Right ventricle myocardium inferior (tissue), 1 donor: ENCODE measurements at places on chromosomes 2 and 18. TPM values are rescaled to one million over a fixed set of nuclear protein-coding genes. Genes with fewer than 3 reads are reported as not detected.
A peak's percentile ranks its signal among the peaks of the same experiment; 100 is the strongest.

Gene SERPINB3
- total RNA-seq: not detected

- no peak for DNase-seq
Measured at GRCh38 chr2:11750422-11750821, 4.0 kb downstream of the LPIN1 start.

- no peak for DNase-seq
Measured at GRCh38 chr2:234341306-234341985, 155.4 kb downstream of the ARL4C start.

Gene CFAP53
- total RNA-seq: not detected

Gene EFHD1
- total RNA-seq: 26.3 TPM

DNA sequence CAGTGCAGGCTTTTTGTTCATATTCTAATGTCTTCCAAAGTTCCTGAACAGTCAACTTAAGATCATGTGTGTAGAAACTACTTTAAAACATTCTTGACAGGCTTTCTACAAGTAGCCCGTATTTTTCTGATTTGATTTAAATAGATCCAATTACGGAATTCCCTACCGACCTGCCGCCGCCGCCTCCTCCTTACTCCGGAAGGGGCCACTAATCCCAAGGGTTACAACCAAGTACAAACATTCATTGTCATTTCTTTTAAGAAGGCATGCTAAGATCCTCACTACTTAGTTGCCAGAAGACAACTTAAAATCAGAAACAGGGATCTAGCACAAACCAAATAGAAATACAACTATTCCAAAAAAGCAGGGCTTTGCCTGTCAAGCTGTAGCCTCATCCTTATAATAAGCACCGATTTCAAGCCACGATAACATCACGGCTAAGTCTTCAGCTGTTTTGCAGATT, 784 bp downstream of the WDR33 start:
- DNase-seq: no peak

GRCh38 chr2:218291318-218292047, 820 bp downstream of the TMBIM1 start:
- no peak for DNase-seq

Gene DPYSL5
- not detected for total RNA-seq

- no peak for DNase-seq
Measured at GRCh38 chr2:232410238-232410900, 3.7 kb downstream of the ALPG start.

Gene ACKR3
- total RNA-seq: 30.5 TPM

DNA sequence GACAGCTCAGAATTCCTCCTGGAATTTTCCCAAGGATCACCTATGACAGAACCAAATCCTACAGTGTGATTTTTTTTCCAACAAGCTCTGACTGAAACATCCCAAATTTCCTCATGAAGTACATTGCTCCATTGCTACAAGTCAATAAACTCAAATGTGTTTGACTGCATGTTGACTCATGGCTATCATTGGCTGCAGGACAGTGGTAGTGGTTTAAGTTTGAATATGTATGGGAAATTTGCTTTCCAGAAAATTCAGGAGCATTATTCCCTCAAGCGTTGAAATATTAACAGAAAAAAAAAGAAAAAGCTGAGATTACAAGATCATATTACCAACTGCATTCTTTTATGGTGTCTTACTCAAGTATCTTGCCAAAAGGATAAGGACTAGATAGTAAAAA, 402.8 kb upstream of the DSEL start:
- no peak for DNase-seq

DNA sequence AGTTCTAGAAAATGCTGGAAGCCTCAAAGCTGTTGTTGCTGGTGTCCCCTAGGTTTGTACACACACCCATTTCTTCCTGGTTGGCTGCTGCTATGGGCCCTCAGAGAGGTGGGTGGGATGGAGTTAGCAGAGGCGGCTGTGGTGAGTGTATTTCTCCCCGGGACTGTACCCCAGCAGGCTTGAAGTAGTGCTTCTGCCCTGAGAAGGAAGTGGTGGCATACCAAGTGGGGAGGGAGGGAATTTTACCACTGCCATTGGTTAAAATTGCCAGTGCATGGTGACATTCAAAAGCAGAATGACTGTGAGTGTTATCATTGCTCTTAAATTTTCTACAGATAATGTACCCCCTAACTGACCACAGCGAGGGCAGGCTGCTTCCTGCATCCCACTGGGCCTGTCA, 125.6 kb upstream of the CAPN13 start:
- DNase-seq: no peak

DNA sequence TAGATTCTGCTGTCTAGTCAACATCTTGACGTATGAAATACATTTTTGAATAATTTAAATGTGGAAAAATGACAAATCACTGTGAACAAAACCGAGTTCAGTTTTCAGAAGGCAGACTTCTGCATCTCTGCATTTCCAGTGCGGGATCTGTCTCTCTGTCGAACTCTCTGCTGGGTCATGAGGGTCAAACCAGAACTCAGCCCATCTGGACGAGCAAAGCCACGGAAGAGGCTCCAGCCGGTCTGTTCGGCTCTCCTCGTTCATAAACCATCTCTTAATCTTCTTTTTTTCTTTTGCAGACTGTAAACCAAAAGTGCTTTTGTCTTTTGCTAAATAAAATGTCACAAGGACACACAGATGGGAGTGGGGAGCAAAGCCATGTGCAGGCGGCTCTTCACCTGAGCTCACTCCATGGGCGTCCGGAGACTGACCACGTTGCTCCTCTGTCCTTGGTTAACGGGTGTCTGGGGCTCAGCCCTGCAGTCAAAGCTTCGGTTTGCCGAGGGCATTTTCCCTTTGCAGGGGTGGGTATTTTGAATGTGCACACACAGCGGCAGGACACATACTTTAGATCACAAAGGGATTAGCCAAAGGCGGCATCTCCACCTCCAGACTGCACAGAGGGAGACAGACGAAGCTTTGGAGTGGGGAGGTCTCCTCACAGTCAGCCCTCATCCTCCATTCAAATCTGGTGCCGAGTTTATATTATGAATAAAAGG, 737.9 kb upstream of the SALL3 start:
- DNase-seq: no peak

- no peak for DNase-seq
Measured at GRCh38 chr18:48899558-48900174, 51.1 kb downstream of the SMAD7 start.

DNA sequence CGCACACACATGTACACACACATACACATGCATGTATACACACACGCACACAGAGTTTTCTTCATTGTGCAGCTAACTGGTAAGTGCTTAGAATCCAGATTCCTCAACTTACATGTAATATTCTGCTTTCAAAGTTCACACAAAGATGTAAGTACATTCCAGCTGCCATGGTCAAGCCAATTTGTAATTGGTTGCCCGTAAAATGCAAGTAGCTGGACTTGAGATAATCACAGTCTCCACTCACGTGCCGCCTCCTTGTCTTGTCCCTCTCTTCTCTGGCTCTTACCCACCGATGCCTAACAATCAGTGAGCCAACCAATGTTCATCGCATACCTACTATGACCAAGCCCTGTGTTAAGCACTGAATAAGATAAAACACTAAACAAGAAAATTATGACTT, 77.8 kb downstream of the SOCS6 start:
- no peak for DNase-seq

GRCh38 chr2:120749506-120750431, 14.1 kb downstream of the GLI2 start:
- DNase-seq: no peak

GRCh38 chr18:58168993-58169392, 125.0 kb downstream of the NEDD4L start:
- DNase-seq: no peak

- DNase-seq: no peak
Measured at GRCh38 chr2:112880091-112880531, 30.9 kb upstream of the IL37 start.

GRCh38 chr2:64649013-64649484, 4.7 kb downstream of the SERTAD2 start:
- no peak for DNase-seq

Gene LONRF2
- 14.9 TPM for total RNA-seq

GRCh38 chr2:167940346-167940725, 307.1 kb downstream of the STK39 start:
- no peak for DNase-seq

DNA sequence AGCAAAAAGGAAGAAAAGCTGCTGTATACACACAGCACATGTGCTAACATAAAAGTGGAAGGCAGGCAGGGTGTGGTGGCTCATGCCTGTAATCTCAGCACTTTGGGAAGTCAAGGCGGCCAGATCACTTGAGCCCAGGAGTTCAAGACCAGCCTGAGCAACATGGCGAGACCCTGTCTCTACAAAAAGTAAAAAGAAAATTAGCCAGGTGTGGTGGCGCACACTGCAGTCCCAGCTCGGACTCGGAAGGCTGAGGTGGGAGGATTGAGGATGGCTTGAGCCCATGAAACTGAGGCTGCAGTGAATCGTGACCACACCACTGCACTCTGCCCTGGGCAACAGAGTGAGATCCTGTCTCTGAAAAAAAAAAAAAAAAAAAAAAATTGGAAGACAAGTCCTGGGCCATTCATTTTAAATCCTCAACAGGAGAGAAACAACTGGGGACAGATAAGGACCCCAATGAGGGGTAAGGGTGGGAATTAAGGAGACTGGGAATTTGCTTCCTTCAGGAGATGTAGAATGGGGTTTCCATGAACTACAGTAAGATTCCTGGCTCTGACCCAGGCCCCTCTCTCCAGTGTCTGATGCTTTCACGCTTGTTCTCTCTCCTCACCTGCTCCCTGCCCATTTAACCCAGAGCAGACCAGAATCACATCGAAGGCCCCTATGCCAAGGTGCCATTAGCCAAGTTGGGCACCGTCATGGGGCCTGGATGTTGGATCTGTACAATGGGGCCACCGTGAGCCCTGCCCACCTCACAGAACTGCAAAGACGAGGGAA, 29.6 kb downstream of the TNS1 start:
- DNase-seq: no peak

Gene C1D
- 18.4 TPM for total RNA-seq

Gene THSD7B
- total RNA-seq: 0.27 TPM

GRCh38 chr2:235977445-235977844, 190.7 kb downstream of the GBX2 start:
- DNase-seq: no peak

GRCh38 chr2:178401994-178402437, 49.0 kb downstream of the PRKRA start:
- no peak for DNase-seq

Gene TRIM43
- total RNA-seq: not detected

- peak; percentile 37 for DNase-seq
Measured at GRCh38 chr2:226184940-226185615, 614.5 kb downstream of the IRS1 start.

DNA sequence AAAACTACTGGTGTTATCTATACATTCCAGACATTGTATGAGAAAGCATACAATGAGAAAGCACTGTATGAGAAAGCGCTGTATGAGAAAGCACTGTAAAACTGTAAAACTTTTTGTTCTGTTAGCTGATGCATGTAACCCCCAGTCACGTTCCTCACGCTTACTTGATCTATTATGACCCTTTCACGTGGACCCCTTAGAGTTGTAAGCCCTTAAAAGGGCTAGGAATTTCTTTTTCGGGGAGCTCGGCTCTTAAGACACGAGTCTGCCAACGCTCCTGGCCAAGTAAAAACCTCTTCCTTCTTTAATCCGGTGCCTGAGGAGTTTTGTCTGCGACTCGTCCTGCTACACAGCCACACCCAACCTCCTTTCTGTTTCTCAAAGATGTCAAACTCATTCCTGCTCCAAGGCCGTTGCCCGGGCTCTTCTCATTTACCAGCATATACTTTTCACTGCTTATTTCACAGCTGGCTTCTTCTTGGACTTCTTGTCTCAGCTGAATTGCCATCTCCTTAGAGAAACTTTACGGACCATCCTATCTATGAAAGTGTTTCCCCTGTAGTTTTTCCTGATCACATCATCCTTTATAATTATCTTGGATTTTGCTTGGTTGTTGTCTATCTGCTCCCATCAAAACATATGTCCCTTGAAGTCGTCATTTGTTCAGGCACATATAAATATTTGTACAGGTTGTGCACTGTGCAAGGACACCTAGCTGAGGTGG, 29.8 kb upstream of the YES1 start:
- DNase-seq: no peak

GRCh38 chr2:6780765-6781274, 84.9 kb downstream of the CMPK2 start:
- DNase-seq: peak; percentile 75

- DNase-seq: no peak
Measured at GRCh38 chr2:123715467-123715982, 309.6 kb upstream of the CNTNAP5 start.

DNA sequence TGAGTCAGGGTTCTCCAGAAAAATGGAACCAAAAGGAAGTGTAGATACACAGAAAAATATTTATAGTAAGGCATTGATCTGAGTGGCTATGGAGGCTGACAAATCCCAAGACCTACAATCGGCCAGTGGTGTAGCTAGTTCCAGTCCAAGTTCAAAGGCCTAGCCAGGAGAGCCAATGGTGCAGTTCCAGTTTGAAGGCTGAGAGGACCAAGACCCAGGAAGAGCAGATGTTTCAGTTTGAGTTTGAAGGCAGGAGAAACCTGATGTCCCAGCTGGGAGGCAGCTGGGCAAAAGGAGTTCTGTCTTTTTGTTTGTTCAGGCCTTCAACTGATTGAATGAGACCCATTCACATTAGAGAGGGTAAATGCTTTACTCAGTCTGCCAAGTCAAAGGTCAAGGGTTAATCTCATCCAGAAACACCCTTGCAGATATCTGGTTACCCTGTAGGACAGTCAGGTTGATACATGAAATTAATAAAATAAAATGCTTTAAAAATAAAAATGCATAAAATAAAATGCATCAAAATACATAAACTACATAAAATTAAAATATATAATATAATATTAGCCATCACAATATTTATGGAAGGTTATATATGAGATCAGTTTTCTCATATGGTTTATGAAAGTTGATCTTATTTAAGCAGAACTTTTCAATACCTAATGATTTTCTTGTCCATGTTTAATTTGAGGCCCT, 38.7 kb downstream of the KCNE4 start:
- no peak for DNase-seq

- DNase-seq: no peak
Measured at GRCh38 chr18:3449512-3450011, 410 bp upstream of the TGIF1 start.

GRCh38 chr2:25281522-25281921, 60.2 kb downstream of the DNMT3A start:
- DNase-seq: no peak

Gene TDRD15
- not detected for total RNA-seq

DNA sequence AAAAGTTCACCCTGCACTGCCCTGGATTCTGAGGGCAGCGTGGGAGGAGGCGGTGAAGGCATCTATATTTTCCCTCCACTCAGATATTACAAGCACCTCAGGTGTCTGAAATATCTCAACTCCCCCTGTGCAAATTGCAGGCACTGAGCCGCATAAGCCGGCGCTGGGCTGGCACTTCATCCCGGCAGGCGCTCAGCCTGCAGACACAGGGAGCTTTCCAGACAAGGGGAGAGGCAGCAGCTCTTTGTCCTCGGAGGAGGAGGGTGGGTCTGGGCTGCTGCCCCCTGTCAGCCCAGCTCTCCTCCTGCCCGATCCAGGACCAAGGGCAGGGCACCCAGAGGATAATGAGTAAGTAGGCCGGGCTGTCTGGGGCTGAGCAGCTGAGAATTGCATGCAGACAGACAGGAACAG, 189.3 kb upstream of the MYT1L start:
- DNase-seq: no peak

- no peak for DNase-seq
Measured at GRCh38 chr2:19989342-19989666, 601 bp downstream of the WDR35 start.

- DNase-seq: no peak
Measured at GRCh38 chr2:119748135-119748534, 11.6 kb upstream of the PTPN4 start.
